Fibroblast of pulmonary artery (primary cell): ENCODE measurements at places on chromosomes 1 and 21.

DNA sequence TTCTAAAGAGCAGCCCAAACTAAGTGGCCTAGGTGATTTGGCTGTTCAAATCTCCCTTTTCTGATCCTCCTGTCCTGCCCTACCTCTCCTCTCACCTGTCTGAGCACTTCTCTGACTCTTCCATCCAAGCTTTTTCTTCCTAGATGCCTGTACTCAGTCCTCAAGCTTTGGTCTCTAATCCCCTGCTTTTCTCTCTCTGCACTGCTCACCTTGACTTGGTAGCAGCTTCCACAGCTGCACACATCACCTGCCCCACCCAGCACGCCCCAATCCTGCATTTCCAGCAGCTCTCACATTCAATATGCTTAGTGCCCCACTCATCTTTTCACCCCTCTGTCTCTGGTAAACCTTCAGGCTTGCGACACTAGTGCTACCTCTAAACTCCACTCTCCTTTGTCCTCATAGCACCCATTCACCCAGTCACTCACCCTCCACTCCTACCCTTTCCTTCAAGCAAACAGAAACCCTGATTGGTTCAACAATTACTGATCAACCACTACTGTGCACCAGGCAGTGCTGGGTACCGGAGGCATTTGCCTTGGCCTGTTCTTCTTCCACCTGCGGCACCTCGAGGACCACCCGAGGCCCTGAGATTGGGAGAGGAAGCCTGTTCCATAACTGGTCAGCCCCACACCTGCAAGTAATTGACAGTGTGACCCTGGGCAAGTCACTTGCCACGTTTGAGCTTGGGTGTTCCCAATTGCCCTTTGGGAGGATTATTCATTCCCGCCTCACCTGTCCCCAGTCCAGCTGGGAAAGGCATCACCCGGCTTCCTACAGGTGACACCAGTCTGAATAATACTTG lies 136.1 kb upstream of the EDN2 start:
- DNase-seq = no peak

- DNase-seq = no peak
These were observed 898 bp downstream of the LDLRAP1 start for GRCh38 chr1:25544243-25544764.

- no peak for DNase-seq
These were observed 14.7 kb upstream of the SLC19A1 start for GRCh38 chr21:45556645-45557615.

DNA sequence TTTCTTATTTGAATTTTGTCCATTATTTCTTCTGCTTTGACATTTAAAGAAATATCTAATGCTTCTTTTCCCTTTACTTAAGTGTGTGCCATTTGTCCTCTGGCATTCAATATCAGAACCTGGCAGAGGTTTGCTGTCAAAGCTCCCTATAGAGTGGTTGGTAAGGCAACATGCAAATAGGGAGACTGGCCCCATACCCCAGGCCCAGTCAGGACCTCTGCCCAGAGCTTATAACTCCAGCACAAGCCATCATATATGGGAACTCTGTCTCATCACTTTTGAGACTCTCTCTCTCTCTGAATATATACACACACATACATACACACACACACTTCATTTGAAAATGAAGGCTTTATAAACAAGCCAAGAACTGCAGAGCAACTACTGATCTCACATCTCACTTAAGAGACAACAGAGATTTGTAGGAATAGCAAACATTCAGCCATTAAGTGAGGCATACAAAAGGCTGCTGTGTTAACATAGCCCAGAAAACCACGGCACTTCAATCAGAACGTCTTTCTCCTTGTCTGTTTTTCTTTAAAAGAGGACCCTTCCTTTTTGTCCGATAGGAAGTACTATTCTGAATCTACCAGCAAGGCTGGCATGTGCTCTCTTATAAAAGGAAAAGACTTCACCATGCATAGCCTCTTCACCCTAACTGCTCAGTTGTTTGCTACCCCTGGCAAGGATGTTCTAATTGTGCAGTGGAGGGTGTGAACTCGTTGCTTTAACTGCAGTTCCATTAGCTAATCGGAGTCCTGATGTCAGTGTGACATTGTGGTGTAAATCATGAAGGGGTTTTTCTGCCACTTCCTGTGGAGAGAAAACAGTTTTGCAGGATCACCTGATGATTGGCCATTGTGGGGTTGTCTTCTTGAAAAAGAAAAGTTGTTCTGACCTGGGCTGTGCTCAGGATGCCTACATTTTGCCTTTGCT lies 101.7 kb downstream of the NR5A2 start:
- DNase-seq = no peak

DNA sequence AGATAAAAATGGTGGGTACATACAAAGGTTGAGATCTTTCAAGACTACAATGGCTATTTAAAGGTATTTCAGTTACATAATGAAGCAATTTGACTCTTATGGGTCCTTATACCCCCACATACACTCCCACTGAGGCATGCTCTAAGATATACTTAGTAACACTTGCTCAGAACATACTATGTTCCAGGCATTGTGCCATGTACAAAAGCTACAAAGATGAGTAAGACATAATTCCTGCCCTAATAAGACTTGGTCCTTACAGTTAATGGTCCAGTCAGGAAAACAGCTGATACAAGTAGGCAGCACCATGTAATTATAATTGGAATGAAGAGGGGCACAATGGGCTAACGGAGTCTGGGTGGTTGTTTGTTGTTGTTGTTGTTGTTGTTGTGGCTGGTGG lies 166.7 kb upstream of the BEND5 start:
- peak; percentile 10 for DNase-seq

GRCh38 chr1:49204720-49205119 lies 428.0 kb upstream of the BEND5 start:
- no peak for DNase-seq

- DNase-seq = peak; percentile 21
These were observed 1.7 kb upstream of the PBX1 start for GRCh38 chr1:164557270-164557669.

DNA sequence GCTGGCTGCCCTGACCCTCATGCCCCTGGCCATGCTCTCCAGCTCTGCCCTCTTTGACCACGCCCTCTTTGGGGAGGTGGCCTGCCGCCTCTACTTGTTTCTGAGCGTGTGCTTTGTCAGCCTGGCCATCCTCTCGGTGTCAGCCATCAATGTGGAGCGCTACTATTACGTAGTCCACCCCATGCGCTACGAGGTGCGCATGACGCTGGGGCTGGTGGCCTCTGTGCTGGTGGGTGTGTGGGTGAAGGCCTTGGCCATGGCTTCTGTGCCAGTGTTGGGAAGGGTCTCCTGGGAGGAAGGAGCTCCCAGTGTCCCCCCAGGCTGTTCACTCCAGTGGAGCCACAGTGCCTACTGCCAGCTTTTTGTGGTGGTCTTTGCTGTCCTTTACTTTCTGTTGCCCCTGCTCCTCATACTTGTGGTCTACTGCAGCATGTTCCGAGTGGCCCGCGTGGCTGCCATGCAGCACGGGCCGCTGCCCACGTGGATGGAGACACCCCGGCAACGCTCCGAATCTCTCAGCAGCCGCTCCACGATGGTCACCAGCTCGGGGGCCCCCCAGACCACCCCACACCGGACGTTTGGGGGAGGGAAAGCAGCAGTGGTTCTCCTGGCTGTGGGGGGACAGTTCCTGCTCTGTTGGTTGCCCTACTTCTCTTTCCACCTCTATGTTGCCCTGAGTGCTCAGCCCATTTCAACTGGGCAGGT lies 3.8 kb downstream of the GPR61 start:
- no peak for DNase-seq

DNA sequence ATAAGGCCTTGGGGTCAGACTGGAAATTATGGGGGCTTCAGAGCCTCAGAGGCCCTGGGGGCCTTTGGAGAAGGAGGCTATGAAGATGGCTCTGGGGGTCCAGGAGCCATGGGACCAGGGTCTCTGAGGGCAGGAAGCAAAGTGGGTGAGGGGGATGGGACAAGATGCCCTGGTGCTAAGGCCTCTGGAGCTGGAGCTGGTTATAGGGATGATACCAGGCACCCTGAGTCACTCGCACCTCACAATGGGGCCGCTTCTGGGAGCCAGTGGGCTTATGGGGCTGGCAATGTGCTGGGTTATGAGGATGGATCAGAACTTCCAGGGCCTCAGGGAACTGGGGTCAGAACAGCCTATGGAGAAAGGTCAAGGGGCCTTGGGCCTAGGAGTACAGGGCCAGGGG lies 17.6 kb downstream of the IGFN1 start:
- DNase-seq = no peak

- DNase-seq = no peak
These were observed 30.0 kb upstream of the TENT5B start for GRCh38 chr1:27042670-27043069.

DNA sequence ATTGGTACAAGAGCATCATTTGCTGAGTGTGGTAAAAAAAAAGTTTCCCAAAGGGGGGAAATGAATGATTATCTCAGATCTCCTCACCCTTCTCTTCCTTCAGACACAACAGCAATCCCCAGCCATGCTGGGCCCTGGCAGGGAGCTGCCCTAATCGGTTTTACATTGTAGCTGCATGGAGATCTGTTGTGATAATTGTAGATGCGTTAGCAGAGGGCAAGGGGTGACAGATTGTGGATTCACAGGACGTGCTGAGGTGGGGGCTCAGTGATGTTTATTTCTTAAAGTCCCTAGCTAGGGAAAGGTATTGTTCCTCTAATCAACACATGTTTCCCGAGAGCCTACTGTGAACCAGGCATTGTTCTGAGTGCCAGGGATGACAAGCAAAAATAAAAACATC lies 304.1 kb downstream of the PBX1 start:
- no peak for DNase-seq

- DNase-seq = peak; percentile 20
These were observed 140.5 kb downstream of the COL11A1 start for GRCh38 chr1:102967786-102968185.

GRCh38 chr1:111253876-111254275 lies 26.4 kb downstream of the CHI3L2 start:
- DNase-seq = no peak

DNA sequence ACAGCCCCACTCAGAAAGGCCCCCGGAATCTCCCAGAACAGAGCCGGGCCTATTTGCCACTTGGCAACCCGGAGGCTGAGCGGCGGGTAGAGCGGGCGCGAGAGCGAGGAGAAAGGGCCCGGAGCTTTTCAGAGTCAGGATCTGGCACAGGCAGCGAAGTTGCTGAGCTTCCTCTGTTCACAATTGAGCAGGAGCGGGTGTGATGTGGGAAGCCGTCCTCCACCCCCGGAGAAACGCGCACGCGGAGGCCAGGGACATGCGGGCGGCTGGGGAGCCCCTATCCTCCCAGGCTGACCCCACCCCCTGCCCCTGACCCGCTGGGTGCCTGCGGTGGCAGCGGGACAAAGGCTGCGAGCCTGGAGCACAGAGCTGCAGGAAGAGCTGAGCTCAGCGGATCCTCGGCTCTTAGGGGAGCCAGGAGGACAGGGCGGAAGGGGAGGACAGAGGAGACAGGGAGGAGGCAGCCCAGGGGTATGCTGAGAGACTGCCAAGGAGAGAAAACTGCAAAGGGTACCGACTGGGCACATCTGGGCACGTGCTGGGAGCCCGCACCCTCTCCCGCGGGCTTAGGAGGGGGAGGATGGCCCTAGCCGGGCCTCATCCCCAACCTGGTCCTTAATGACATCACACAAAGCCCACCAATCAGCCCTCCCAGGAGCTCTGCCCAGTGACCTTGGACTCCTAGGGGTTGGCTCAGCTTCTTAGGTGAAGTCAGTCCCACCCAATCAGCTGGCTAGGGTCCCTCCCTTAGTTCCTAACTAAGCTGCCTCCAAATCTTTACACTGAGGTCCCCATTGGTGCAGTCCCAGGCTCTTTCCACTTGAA lies 9.3 kb downstream of the KIF21B start:
- no peak for DNase-seq

- DNase-seq = no peak
These were observed 3.1 kb upstream of the MIIP start for GRCh38 chr1:12016182-12016581.

DNA sequence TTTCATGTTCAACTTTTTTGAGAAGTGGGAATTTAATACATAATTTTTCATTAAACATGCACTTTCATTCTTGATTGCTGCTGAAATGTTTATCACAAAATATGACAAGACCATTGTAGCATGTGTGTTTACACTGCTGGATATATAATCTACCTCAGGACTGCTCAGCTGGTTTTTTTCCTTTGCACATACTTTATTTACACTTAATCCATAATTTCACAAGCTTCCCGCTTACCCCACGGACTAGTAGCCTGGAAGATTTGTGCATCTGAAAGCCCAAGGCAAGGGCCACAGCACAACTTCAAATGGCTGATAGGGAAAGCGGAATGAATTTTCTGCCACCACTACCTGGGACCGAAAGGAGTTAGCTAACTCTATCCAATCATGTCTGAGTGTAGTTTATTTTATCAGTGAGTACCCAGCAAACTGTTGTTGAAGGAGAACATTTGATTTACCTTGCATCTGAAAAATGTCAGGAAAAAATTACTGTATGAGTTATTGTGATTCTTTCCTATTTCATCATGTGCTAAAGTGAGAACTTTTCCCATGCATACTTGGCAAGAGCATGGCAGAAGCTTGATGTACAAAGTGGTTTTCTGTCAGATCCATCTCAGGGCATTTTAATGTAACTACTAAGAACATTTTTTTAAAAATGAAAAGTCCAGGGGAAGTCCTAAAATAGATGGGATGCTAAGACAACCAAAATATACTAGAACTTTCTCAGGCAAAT lies 558.2 kb upstream of the USP24 start:
- DNase-seq = peak; percentile 29

DNA sequence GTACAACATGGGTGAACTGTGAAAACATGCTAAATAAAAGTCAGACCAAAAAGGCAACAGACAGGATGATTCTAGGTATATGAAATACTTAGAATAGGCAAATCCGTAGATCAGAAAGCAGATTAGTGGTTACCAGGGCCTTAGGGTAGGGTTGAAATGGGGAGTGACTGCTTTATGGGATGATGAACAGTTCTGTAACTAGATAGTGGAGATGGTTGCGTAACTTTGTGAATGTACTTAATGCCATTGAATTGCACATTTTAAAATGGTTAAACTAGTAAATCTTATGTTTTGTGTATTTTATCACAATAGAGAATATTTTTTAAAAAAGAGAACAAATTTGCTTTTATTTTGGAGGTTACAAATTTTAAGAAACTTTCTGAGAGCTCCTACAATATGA lies 17.4 kb downstream of the ZNF326 start:
- peak; percentile 3 for DNase-seq

DNA sequence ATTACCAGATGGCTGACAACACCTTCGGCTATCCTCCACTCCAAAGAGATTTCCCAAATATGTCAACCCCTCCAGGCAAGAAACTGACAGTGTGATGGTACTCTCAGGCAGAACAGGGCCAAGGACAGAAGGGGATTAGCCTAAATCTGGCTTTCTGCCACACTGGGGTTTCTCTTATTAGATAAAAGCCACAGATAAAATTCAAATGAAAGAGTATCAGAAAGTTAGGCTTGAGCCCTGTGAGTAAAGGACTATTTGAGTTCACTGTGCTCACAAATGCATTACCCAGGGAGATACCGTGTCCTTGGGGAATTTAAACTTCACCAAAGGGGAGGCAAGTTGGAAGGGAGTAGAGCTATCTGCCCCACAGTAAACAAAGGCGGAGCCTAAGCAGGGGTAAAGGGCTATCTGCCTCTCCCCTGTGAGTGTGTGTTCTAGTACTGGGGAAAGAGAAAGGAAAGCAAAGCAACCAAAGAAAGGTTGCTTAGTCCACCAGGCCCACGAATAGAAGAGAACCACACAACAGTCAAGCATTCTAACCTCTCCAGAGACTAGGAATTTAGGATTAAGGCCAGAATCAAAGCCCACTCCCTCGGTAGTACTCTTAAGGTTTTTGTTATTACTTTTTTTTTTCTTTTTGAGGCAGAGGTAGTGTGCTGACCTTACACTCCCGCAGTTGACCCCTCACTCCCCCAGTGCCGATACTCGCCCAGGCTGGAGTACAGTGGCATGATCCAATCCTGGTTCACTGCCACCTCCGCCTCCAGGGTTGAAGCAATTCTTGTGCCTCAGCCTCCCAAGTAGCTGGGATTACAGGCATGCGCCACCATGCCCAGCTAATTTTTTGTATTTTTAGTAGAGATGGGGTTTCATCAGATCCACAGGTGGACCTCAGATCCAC lies 12.7 kb downstream of the TPM3 start:
- DNase-seq = no peak
